ENCODE measurements at places on chromosomes 6 and 20. TPM values are rescaled to one million over a fixed set of nuclear protein-coding genes. Genes with fewer than 3 reads are reported as not detected.

Gene ULBP3
- 0.78 TPM for total RNA-seq

Gene DEF6
- total RNA-seq, result 67.9 TPM

Gene DACT2
- not detected for total RNA-seq

Gene CST5
- total RNA-seq, result not detected

Gene TMEM244
- 0.38 TPM for total RNA-seq

Gene DSP
- 0.02 TPM for total RNA-seq

Gene FILIP1
- not detected for total RNA-seq

Gene IRF4
- total RNA-seq, result 659 TPM

Gene C20orf204
- 2.1 TPM for total RNA-seq

Gene HMGN4
- 81.5 TPM for total RNA-seq

Gene COL12A1
- not detected for total RNA-seq

Gene SLC23A2
- total RNA-seq, result 22.3 TPM

Gene ADGRF1
- not detected for total RNA-seq

Gene RAET1L
- total RNA-seq, result not detected

Gene TCF19
- total RNA-seq, result 98.1 TPM

Gene PLN
- not detected for total RNA-seq

Gene BPIFA2
- total RNA-seq, result not detected
